ENCODE measurements at places on chromosomes 11 and 22.
A peak's percentile ranks its signal among the peaks of the same experiment; 100 is the strongest.

- DNase-seq: no peak
Measured at GRCh38 chr11:2612884-2613571, 86.8 kb downstream of the KCNQ1OT1 start.

DNA sequence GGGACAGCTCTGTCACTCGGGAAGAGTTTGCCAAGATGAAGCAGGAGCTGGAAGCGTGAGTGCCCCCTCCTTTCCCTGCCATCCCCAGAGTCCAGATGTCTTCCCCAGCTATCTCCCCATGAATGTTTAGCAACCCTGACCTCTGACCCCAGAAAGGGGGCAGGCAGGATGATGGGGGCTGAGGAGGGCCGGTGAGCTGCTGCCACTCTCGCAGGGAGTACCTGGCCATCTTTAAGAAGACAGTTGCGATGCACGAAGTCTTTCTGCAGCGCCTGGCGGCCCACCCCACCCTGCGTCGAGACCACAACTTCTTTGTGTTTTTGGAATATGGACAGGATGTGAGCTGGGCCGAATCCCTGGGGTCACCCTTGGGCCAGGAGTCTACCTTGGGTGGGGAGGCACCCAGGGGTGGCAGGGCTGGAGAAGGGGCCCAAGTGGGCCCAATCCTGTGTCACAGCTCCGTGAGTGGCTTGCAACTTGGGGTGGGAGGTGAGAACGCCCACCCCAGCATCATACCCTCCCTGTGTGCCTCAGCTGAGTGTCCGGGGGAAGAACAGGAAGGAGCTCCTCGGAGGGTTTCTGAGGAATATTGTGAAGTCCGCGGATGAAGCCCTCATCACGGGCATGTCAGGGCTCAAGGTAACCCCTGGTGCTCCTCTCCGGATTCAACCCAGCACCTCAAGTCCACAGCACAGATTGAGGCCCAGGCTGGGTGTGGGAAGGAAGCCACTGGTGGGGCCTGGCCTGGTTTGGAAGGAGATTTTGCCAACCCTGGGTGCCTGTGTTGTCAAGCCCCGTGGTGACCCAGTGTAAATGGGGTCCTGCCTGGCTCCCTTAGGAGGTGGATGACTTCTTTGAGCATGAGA is 7.5 kb downstream of the CFL1 start:
- DNase-seq: no peak

- DNase-seq: peak; percentile 36
Measured at GRCh38 chr22:45112136-45112879, 51.4 kb upstream of the NUP50 start.

DNA sequence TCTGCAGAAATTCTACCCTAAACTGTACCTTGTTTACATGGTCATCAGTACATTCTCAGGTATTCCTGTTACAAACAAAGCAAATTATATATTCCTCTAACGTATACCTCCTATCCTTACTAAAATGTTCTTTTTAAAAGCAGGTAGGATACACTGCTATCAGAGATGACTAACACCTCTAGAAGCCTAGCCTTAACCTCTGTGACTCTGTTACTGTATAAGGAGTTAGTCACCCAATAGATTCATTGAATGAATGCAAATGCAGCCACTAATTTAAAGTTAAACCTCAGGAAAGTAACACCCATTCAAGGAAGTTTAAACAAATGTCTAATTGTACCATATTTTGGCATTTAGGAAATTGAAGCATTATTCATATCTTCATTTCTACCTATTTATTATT is 82.2 kb downstream of the FCHSD2 start:
- no peak for DNase-seq

DNA sequence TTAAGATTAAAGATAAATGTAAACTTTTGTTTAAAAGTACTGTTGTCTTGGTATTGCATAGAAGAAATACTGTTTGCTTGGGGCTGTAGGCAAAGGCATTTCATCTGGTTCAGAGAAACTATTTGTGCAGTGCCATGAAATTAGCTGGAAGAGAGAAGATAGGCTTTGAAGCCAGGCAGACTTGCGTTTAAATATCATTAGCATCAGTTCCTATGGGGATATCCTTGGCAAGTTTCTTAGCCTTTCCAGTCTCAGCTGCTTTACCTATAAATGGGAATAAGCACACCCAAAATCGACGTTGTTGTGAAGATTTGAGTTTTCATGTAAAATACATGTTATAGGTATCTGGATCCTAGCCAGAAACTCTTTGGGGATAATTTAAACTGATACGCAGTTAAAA is 133.9 kb downstream of the FBXO7 start:
- no peak for DNase-seq

- peak; percentile 73 for DNase-seq
Measured at GRCh38 chr11:911031-911889, 650 bp upstream of the CHID1 start.

- DNase-seq: no peak
Measured at GRCh38 chr11:117796872-117797529, at the start of gene DSCAML1. TSS of gene DSCAML1 (minus strand) at chr11:117797216. CDS start at chr11:117797079, 137 bp downstream.

- DNase-seq: no peak
Measured at GRCh38 chr11:55793321-55793720, 2.0 kb upstream of the OR5D14 start.

GRCh38 chr11:69558519-69558941 is 77.1 kb downstream of the LINC01488 start:
- DNase-seq: no peak

GRCh38 chr11:43558556-43559127 is 121.9 kb upstream of the HSD17B12 start:
- no peak for DNase-seq

Measured in fibroblast of upper back skin (primary cell).